ENCODE measurements at places on chromosomes 7 and 10. TPM values are rescaled to one million over a fixed set of nuclear protein-coding genes. Genes with fewer than 3 reads are reported as not detected.

The ADAM8 gene
- 1.2 TPM for total RNA-seq

The ERCC6 gene
- total RNA-seq = 54.3 TPM

The MEIG1 gene
- total RNA-seq = 1.2 TPM

The AKR1C4 gene
- total RNA-seq = not detected

The GFRA1 gene
- total RNA-seq = 76.6 TPM

DNA sequence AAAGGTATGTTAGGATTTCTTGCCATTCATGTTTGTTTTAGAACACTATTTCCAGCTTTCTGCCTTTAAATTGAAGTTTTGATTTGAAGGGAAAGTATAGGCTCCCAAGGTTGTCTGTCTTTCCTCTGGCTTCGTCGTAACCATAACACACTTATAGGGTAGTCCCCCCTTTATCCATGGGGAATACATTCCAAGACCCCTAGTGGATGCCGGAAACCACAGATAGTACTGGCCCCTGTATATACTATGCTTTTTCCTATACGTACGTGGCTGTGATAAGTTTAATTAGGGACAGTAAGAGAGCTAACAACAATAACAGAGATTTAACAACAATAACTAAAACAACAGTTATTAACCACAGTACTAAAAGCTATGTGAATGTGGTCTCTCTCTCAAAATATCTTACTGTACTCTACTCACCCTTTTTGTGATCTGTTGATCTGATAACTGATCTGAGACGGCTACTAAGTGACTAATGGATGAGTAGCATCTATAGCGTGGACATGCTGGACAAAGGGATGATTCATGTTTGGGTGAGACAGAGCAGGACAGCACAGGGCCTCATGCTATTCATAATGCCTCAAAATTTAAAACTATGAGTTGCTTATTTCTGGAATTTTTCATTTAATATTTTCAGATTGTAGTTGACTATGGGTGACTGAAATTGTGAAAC, 273.1 kb downstream of the AUTS2 start:
- peak overlapping the region; percentile 14 for H3K27ac ChIP-seq
- no peaks in the 10 kb centered on the region for H3K27me3 ChIP-seq
- H3K4me1 ChIP-seq = peaks cover 14% of the 10 kb centered on the region
- peak; percentile 67 for DNase-seq
- no peak overlapping the region for H3K4me3 ChIP-seq

DNA sequence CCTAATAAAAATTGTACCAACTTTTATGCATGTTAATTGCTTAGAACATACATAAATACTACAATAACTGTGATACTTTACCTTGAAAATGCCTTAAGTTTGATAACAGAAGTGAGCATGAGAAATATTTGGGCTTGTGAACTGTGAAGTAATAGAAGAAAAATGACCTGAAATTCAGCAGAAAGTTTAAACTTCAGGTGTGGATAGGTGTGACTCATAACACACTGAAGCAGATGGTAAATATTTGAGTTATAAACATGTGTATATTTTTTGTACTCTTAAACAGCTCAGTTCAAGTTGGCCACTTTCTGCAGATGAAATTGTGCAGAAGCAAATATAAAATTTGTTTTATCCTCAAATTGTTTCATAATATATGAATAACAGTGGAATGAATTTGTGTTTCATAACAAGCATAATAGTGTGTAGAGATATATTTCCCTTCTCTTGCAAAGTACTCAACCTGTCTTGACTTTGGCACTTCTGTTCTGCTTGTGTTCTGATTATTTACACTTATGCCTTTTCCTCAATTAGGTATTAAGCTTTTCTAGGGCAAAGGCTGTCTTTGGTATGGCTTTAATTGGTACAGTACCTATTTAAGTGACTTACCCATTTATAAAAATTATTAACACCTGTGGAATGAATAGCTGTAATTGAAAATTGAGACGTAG, 122.4 kb downstream of the PRKG1 start:
- no peak overlapping the region for H3K27ac ChIP-seq
- DNase-seq = no peak
- H3K36me3 ChIP-seq = no peaks in the 10 kb centered on the region
- H3K4me3 ChIP-seq = no peak overlapping the region

DNA sequence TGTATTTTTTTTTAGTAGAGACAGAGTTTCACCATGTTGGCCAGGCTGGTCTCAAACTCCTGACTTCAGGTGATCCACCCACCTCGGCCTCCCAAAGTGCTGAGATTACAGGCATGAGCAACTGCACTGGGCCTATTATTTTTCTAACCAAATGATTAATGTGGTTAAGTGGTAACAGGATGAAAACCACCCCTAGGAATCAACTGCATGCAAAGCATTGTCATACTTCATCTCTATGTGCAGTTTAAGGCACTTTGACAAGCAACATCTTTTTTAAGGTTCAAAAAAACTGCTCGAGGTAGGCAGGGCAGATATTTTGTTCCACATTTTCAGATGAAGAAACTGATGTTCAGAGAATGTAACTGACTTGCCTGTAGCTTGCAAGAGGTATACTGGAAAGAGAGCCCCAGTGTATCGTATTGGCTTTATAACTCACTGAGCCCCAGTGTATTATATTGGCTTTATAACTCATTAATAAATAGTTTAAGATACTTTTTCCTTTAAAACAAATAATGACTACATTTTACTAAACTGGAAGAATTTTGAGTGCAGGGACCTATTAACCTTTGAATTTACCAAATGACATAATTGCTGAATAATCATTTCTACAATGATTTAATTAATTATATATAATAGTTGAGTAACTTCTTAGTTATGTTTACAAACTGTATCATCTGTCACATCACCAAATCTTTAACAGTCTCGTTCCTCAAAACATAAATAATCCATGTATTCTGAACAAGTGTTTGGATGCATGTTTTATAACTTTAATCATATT, 38.1 kb downstream of the RTKN2 start:
- no peaks in the 10 kb centered on the region for H3K27me3 ChIP-seq
- peak overlapping the region; percentile 89 for H3K27ac ChIP-seq
- H3K4me3 ChIP-seq = no peak overlapping the region
- peaks cover 41% of the 10 kb centered on the region for H3K4me1 ChIP-seq
- no peaks in the 10 kb centered on the region for H3K36me3 ChIP-seq
- peak; percentile 39 for DNase-seq

GRCh38 chr7:14196555-14196954, 207.1 kb upstream of the ETV1 start:
- H3K4me1 ChIP-seq = no peaks in the 10 kb centered on the region
- no peaks in the 10 kb centered on the region for H3K36me3 ChIP-seq

DNA sequence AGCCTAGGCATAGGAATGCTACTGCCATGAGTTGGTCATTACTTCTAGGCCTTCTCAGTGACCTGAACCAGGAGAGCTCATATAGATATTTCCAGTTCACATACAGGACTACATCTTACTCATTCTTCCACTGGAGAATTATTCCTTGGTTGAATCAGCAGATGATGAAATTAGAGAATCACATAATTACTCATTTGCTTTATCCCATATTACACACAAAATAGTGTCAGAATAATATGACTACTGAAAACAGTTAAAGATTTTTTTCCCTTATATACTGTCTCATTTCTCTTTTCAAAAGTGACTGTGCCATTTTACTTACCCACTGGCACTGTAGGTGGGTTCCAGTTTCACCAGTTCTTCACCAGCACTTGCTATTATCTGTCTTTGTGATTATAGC, 18.5 kb downstream of the BMS1 start:
- H3K36me3 ChIP-seq = peaks cover 73% of the 10 kb centered on the region
- H3K27me3 ChIP-seq = no peaks in the 10 kb centered on the region
- no peaks in the 10 kb centered on the region for H3K4me1 ChIP-seq
- H3K27ac ChIP-seq = no peak overlapping the region
- DNase-seq = peak; percentile 3

DNA sequence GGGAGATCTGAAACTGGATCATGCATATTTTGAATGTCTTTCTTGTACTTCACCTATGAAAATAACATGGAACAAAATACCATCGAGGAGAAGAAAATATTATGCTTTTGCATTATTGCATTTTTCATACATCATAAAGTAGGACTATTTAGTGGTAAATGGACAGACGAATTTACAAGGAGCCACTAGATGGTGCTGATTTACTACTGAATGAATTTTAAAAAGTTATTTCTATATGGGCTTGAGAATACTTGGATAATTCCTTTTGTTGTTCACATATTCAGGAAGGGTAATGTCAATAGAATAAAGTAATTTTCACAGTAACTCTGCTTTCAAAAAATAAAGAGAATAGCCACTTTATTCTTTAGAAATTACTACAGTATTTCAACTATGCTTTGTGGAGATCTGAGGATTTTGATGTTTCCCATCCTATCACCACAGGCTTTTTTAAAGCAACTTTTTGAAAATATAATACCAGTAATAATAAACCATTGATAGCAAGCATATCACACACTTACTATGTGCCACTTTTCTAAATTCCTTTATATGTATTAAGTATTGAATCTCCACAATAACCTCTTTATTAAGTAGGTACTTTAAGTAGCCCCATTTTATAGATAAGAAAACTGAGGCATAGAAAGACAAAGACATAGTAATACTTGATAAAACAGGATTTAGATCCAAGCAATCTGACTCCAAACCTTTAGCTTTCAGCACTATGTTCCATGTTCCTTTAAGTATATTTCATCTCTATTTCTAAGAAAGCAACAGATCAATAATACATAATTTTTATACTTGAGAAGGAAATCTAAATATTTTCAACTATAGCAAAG, 38.6 kb downstream of the NEBL start:
- DNase-seq = peak; percentile 6
- H3K4me3 ChIP-seq = no peak overlapping the region
- no peaks in the 10 kb centered on the region for H3K27me3 ChIP-seq
- no peak overlapping the region for H3K27ac ChIP-seq

DNA sequence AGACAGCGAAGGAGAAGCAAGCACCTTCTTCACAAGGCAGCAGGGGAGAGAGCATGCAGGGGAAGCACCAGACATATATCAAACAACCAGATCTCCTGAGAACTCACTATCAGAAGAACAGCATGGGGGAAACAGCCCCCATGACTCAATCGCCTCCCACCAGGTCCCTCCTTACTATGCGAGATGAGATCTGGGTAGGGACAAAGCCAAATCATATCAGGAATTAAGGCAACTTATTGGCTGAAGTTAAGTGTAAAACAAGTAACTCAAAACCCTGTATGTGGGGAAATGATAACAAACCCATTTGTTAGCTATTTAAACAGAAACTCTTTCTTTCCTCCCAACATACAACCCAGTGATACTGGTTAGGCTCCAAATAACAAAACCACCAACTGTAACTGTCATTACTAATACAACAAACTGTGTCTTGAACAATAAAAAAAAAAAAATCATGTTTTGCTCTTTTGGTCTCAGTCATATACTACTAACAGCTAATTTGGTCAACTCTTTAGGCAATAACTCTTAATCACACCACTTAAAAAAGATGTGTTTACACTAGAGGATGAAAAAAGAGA, 57.8 kb downstream of the MINDY3 start:
- H3K27ac ChIP-seq = no peak overlapping the region
- H3K4me3 ChIP-seq = no peak overlapping the region
- H3K27me3 ChIP-seq = no peaks in the 10 kb centered on the region
- no peak for DNase-seq

GRCh38 chr10:129241461-129241860, 225.6 kb upstream of the MGMT start:
- H3K27ac ChIP-seq = no peak overlapping the region
- no peak overlapping the region for H3K4me3 ChIP-seq
- no peak for DNase-seq
- no peaks in the 10 kb centered on the region for H3K36me3 ChIP-seq

GRCh38 chr7:3917436-3917835, 616.4 kb downstream of the SDK1 start:
- no peak overlapping the region for H3K4me3 ChIP-seq
- H3K4me1 ChIP-seq = no peaks in the 10 kb centered on the region
- DNase-seq = no peak
- no peak overlapping the region for H3K27ac ChIP-seq
- no peaks in the 10 kb centered on the region for H3K36me3 ChIP-seq

DNA sequence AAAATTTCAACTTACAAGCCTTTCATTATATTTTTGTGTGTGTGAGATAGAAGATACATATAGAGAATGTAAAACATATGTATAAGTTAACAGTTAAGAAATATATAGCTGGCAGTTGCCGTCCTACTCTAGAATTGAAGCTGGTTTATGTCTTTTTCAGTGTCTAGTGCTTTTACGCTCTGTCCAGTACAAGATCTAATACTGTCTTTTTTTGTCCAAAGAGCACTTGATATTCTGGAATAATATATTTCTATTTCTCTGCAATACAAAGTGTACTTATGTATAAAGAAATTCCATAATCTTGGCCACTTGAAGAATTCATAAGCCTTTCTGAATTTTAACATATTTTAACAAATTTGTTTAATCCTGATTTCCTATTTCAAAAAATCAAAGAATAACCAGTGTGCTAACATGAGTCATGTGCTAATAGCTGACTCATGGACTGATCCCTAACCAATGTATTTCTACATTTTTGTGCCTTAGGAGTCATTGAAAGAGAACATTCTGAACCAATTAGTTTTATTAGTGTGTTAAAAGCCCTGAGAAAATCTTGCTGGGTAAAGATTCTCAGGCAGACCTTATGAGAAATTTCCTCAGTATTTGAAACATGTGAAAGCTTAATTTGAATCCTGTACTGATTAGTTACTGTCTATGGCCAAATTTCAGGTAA, 73.2 kb upstream of the CCAR1 start:
- H3K4me1 ChIP-seq = peaks cover 12% of the 10 kb centered on the region
- peak overlapping the region; percentile 65 for H3K27ac ChIP-seq
- H3K27me3 ChIP-seq = no peaks in the 10 kb centered on the region
- DNase-seq = peak; percentile 92

DNA sequence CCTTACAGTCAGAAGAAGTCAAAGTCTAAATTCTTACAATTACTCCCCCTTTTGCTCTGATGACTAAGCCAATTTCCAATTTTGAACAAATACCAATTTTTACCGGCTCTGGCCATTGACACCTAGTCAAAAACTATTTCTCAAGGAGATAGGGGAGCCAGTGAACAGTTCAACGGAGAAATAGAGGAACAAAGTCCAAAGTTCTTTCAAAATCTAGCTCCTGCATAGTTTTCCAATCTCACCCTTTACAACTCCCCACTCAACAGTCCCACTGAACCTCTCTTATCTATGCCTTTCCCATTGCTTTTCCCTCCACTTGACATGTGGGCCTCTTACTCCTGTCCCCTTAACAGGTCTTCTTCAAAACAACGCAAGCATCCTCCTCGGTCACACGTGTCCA, 192.9 kb downstream of the DOCK4 start:
- H3K36me3 ChIP-seq = no peaks in the 10 kb centered on the region
- no peaks in the 10 kb centered on the region for H3K4me1 ChIP-seq
- no peak for DNase-seq
- no peak overlapping the region for H3K27ac ChIP-seq
- no peaks in the 10 kb centered on the region for H3K27me3 ChIP-seq

DNA sequence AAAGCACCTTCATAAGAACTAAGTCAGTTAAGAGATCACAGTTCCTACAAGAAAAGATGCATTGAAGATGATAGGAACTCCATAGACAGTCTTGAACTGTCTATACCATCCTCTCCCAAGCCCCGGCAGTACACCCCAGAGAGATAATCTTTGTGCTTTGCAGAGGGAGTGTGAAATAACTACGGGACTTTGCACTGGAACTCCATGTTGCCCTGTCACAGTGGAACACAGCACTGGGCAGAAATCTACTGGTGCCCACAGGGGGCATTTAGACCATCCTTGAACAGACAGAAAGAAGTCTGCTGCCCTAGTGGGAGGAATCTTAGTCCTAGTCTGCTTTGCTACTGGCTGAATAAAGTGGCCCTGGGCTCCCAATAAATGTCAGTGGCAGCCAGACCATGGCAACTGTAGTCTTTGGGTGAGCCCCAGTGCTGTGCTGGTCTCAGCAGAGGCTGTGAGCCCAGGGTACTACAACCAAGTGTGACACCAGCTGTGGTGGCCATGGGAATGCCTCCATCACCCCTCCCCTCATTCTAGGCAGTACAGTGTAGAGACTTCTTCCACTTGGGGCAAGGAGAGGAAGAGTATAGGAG, 107.7 kb upstream of the TMEM168 start:
- no peak overlapping the region for H3K4me3 ChIP-seq
- H3K4me1 ChIP-seq = no peaks in the 10 kb centered on the region
- peaks cover 22% of the 10 kb centered on the region for H3K36me3 ChIP-seq
- no peaks in the 10 kb centered on the region for H3K27me3 ChIP-seq

Measured in osteoblast (primary cell).